AML-193 (cell line): ENCODE measurements at places on chromosomes 13 and 19.

- no peak for DNase-seq
Observed at GRCh38 chr13:56102641-56103040, 1038.1 kb upstream of the PRR20A start.

DNA sequence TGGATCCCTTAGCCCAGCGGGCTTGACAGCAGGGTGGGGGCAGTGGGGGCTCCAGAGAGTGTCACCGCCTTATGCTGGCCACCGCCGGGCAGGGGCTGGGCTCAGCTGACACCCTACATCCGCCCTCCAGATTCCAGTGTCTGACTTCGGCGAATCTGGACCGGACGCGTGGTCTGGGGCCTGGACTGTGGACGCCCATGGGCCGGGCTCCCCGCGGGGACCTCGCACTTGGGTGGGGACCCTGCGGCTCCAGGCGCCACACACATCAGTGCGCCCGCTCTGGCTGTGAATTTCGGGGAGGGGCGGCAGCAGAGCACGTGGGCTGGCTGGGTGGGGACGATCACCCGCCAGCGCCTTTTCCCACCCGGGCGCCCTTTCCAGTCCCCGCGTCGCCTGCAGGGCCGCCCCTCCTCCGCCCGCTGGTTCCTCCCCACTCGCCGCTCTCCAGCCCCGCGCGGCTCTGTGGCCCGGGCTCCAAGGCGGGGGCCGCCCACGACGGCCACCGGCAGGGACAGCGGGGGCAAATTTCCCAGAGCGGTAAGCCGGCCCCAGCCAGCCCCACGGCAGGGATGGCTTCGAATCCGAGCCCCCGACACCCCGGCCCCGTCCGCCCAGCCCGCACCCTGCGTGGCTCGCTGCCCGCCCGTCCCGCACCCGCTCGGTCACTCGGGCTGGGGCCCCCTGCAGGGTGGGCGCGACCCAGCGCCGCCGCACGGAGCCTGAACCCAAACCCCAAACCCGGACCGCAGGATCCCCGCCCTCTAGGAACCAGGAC, 23.3 kb upstream of the ZNF99 start:
- DNase-seq = no peak

DNA sequence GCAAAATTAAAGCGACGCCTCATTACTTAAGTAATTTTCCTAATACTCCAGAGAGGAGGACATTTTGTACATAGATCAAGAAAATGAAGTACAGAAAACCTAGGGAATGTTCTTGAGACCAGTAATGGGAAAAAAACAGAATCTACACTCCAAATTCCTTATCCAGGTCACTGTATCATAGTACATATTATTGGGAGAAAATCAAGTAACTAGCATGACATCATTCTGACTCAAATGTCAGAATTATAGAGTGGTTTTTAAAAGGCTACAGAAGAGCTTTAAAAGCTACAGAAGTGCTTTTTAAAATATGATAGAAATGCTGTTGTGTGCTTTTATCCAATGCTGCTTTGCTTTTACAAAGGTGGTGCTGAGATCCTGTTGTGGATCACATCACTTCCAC, 86.3 kb upstream of the SLC15A1 start:
- no peak for DNase-seq

DNA sequence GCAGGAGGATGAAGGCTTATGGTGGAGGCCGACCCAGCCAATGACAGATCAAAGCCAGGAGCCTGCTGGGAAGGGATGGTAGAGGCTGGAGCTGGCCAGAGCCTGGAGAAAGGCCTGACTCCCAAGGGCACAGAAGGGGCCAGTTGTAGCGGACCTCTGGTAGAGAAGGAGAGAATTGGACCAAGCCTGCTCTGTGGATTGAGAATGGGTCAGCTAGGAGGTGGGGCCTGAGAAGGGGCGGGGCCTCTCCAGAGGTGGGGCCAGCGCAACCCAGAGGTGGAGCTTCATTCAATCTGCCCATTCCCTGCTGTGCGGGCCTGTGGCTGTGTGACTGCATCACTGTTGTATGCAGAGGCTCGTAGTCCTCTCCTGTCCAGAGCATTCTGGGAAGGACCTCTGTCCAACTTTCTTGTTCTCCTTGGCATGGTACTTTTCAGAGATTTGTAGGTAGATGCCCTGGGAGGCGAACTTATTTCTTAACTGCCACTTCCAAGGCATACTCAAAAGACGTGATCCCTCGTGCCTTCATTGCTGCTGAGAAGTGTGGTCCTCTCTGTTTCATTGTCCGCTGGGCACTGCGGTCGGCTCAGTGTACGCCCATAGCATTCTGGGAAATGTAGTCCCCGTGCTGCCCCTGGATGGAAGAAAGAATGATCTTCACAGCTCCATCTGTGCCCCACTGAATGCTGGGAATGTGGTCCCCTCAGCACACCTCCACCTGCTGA, 6.7 kb downstream of the GRIN2D start:
- DNase-seq = no peak

GRCh38 chr13:110233951-110234280, 73.0 kb downstream of the COL4A1 start:
- DNase-seq = no peak

DNA sequence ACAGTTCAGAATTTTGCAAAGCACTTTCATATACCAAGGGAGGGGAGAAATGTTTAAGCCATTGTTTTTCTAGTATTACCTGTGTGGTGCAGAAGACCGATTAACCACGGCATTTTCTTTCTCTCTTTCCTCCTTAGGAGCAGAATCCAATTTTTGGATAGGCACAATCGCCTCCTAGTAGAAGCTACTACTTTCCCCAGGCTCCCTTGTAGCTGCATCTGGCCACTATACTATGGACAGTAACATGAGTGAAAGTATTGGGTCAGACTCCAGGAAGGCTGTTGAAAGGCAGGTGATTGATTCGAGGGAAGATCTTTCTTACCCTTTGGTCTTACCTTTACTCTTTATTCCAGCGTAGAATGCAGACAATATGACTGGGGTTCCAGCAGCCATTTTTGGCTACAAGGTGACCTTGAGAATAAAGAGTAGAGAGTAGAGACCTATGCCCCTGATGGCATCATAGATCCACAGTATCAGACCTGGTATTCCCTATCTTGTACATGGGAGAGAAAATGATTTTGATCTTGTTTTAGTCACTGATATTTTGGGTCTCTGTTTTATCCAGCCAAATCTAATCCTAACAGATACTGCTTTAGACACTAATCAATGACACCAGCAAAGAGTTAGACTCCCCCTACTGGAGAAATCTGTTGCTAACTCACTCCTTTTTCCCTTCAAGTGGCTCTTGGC, 77.0 kb downstream of the LRRC63 start:
- peak; percentile 85 for DNase-seq

GRCh38 chr13:30877335-30877734, 28.7 kb upstream of the MEDAG start:
- no peak for DNase-seq

DNA sequence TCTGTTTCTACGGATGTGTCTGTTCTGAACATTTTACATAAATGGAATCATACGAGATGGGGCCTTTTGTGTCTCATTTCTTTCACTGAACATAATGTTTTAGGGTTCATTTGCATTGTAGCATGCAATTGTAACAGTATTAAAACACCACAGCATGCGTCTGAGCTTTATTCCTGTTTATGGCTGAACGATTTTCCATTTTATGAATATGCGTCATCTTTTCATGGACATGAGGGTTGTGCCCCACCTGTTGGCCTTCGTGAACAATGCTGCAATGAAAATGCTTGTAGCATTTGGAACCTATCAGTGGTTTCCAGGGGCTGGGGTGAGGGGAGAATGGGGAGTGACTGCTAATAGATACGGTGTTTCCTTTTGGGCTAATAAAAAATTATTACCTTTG, 5.1 kb downstream of the OR10H1 start:
- DNase-seq = no peak

GRCh38 chr19:1261798-1262622, 7.1 kb upstream of the CIRBP start:
- no peak for DNase-seq

GRCh38 chr19:32269831-32270230, 75.6 kb upstream of the ZNF507 start:
- DNase-seq = no peak
